ENCODE measurements at places on chromosomes 1 and 21.

GRCh38 chr1:63975481-63975880 lies 201.7 kb downstream of the ROR1 start:
- no peak overlapping the region for H3K4me3 ChIP-seq
- no peak for DNase-seq
- H3K27ac ChIP-seq: no peak overlapping the region
- H3K36me3 ChIP-seq: no peaks in the 10 kb centered on the region

- H3K27ac ChIP-seq: no peak overlapping the region
- no peaks in the 10 kb centered on the region for H3K4me1 ChIP-seq
- no peak overlapping the region for H3K4me3 ChIP-seq
- DNase-seq: no peak
- peaks cover 11% of the 10 kb centered on the region for H3K36me3 ChIP-seq
Measured at GRCh38 chr21:41833497-41834115, 45.5 kb downstream of the PRDM15 start.

- no peaks in the 10 kb centered on the region for H3K4me1 ChIP-seq
- H3K4me3 ChIP-seq: no peak overlapping the region
- DNase-seq: no peak
- H3K27me3 ChIP-seq: peaks cover 86% of the 10 kb centered on the region
Measured at GRCh38 chr1:55428944-55429931, 214.1 kb upstream of the USP24 start.

DNA sequence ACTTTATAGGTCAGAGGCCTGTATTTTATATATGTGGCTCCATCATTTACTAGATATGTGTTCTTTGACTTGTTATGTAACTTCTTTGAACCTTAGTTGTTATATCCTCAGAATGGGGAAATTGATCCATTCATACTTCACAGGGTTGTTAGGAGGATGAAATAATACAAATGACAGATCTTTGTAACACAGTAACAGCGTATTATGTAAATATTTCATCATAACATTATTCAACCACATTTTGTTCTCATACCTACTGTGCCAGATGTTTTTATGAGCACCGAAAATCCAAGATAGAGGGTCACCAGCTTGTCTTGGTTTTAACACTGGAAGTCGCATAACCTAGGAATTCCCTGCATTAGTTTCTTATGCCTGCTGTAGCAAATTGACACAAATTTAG lies 3.3 kb downstream of the SUCO start:
- no peak overlapping the region for H3K27ac ChIP-seq
- H3K4me1 ChIP-seq: peaks cover 64% of the 10 kb centered on the region
- peaks cover 16% of the 10 kb centered on the region for H3K36me3 ChIP-seq
- H3K4me3 ChIP-seq: peak overlapping the region; percentile 96
- H3K27me3 ChIP-seq: no peaks in the 10 kb centered on the region
- DNase-seq: no peak

GRCh38 chr1:92804721-92805201 lies 19.9 kb upstream of the EVI5 start:
- H3K4me3 ChIP-seq: no peak overlapping the region
- H3K27ac ChIP-seq: no peak overlapping the region
- H3K4me1 ChIP-seq: no peaks in the 10 kb centered on the region
- no peaks in the 10 kb centered on the region for H3K36me3 ChIP-seq
- no peaks in the 10 kb centered on the region for H3K27me3 ChIP-seq

Data from central memory CD8-positive, alpha-beta T cell (primary cell).